Activated gamma-delta T cell treated with anti-CD3 and anti-CD28 coated beads, Interleukin-2, amount 50 U/mL, for 16 hours (primary cell): ENCODE measurements at places on chromosomes 5 and 9.

DNA sequence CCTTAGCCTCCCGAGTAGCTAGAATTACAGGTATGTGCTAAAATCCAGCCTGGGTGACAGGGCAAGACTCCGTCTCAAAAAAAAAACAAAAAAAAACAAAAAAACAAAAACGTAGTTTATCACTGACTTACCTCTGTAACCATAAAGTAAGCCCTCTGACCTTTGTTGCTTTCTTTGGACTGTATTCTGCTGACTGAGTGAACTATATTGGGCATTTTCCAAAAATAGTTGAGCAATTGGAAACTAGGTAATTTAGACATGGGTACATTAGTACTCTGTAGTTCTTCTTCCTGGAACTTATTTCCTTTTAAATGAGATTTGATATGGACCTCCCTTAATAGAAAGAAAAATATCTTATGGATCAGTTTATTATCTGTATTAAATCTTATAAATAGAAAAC, 66.6 kb downstream of the ANKHD1 start:
- DNase-seq, result no peak

- no peak for DNase-seq
These were observed 45.5 kb downstream of the PUM3 start for GRCh38 chr9:2798423-2798822.

DNA sequence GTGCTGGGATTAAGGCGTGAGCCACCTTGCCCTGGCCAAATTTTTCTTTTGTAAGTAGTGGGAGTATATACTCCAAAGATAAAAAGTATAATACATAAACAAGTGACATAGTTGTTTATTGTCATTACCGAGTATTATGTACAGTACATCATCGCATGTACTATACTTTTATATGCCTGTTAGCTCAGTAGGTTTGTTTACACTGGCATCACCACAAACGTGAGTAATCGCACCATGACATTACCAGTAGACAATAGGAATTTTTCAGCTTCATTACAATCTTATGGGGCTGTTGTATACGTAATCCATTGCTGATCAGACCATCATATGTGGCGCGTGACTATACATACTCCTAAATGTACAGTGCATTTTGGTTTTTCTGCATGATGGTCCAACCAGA, 9.8 kb downstream of the SECISBP2 start:
- no peak for DNase-seq

DNA sequence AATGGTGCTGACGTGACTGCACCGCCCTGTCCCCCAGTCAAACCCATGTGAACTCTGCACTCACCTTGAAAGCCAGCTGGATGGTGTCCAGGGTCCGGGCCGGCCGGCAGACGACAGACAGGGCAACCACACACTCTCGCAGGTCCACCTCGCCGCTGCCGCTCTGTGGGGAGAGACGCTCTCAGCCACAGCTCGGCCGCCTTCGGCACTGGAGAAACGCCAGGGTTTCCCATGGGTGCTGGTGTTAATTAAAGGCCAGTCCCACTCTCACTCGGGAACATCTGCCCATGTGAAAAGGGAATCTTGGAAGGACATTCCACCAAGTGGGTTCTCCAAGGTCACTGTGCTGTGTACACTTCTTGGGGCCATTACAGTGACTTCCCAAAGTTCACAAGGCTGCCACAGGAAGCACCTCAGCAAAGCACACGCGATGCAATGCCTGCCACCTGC, 25.5 kb upstream of the SLC6A3 start:
- no peak for DNase-seq

DNA sequence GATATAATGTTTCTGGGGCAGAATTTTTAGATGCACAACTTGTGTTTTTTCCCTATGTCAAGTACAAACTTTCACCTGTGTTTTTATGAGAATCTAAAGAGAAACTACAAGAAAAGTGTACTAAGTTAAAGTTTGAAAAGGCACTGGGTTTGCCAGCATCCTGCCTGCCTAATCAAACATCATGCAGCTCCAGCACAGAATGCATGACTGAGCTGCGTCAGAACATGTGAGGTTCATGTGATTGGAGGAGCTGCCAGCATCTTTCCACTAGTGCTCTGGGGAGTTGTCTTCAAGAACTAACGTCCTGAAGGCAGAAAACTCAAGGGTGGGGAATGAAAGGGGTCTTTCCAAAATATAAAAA, 46.1 kb upstream of the RIC1 start:
- DNase-seq, result no peak

DNA sequence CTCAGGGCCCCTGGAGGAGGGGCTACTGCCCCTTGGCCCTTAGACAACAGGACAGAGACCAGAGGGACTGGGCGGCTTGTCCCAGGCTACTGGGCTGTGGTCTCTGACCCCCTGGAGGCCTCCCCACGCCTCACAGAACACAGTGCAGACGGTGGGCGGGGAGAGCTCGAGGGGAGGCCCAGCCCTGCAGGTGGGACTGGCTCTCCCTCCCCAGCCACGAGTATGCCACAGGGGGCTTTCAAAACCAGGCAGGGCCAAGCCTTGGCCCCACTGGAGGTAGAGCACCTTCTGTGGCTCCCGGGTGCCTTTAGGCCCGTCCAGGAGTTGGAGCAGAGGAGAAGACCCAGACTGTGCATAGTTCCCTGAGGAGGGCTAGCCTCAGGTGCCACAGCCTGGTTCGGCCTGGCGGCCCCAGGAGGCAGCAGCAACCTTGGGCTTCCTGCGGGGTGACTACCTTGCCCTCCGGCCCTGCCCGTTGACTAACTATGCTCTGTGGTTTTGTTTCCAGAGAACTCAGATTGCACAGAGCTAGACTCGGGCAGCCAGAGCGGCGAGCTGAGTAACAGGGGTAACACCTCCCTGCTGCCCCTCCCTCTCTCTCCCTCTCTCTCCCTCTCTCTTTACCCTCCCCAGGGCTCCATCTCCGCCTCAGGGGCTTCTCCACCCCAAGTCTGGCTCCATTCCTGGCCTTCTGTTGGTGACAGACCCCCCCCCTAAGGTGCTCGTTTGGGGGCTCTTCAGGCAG, 15.5 kb downstream of the CARD19 start:
- DNase-seq, result no peak

DNA sequence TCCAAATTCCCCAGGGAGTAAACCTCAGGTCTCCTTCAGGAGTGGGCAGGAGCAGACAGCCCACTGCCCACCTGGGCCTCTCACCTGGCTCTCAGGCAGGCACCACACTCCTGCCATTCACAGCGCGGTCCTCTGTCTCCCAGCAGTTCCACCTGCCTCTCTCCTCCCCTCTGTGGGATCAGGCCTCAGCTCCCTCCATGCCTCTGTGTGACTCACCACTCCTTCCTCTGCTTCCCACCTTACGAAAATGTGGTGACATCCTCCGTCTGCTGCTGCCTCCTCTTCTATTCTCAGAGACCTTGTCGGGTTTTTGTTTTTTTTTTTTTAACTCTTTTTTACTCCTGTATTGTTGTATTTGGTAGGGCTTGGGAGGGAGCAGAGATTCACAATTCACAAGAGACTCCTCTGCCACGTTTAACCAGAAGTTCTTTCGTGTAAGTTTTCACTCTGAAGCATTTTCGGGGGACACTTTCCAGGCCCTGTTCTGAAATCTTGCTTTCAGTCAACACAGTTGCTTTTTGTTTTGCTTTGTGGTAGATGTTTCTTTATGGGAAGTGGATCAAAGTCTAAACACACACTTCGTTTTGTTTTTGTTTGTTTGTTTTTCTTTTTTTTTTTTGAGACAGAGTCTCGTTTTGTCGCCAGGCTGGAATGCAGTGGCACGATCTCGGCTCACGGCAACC, 21.1 kb upstream of the CDKN2AIPNL start:
- no peak for DNase-seq
